ENCODE measurements at places on chromosomes 1 and 21. TPM values are rescaled to one million over a fixed set of nuclear protein-coding genes. Genes with fewer than 3 reads are reported as not detected.

GRCh38 chr1:24126018-24126671 lies 14.2 kb upstream of the MYOM3 start:
- peak; percentile 20 for DNase-seq
- H3K4me3 ChIP-seq, result no peak overlapping the region
- H3K36me3 ChIP-seq, result no peaks in the 10 kb centered on the region
- peaks cover 11% of the 10 kb centered on the region for H3K27me3 ChIP-seq

GRCh38 chr1:50111503-50111902 lies 2.8 kb downstream of the ELAVL4 start:
- peaks cover 41% of the 10 kb centered on the region for H3K27me3 ChIP-seq
- no peak for DNase-seq
- H3K4me1 ChIP-seq, result peaks cover 4% of the 10 kb centered on the region
- no peak overlapping the region for H3K4me3 ChIP-seq
- no peaks in the 10 kb centered on the region for H3K36me3 ChIP-seq

GRCh38 chr1:175073633-175074032 lies 6.0 kb downstream of the TNN start:
- peaks cover 9% of the 10 kb centered on the region for H3K4me1 ChIP-seq
- DNase-seq, result no peak
- H3K27me3 ChIP-seq, result peaks cover 18% of the 10 kb centered on the region
- H3K27ac ChIP-seq, result no peak overlapping the region

GRCh38 chr1:183588827-183589226 lies 1.4 kb downstream of the NCF2 start:
- peak overlapping the region; percentile 96 for H3K27ac ChIP-seq
- H3K4me1 ChIP-seq, result peaks cover 25% of the 10 kb centered on the region
- H3K4me3 ChIP-seq, result peak overlapping the region; percentile 35
- DNase-seq, result no peak
- H3K36me3 ChIP-seq, result peaks cover 4% of the 10 kb centered on the region
- peaks cover 11% of the 10 kb centered on the region for H3K27me3 ChIP-seq

DNA sequence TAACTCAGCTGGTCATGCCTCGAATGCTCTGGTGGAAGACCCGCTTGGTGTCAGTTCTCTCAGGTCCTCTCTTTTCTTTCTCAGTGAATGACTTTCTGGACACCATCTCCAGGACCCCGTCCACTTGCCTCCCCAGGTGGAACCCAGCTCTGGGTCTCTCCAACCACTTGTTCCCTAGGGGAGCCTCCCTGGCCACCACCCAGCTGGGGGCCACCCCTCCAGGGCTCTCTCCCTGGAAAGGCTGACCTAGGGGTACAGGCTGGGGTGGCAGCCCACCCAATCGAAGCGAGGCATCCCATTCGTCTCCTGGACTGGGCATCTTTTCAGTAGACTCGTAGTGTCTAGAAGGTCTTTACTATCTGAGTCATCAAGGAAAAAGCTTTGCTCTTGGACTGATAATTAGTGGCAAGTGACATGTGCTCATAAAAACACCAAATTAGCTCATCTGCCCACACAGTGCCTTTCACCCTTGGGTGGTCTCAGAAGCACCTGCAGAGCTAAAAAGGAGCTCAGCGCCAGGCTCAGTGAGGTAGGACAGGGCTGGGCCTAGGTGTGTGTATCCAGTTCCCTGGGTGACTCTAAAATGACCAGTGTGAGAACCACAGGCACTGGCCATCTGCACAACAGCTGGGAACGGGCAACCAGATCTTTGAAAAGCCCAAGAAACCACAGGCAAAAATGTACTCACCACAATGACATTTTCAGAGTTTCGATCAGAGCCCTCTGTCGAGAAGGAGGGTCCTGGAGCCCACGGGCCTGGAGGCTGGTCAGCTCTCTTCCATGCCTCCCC lies 2.4 kb upstream of the PDXK start:
- DNase-seq, result no peak
- no peak overlapping the region for H3K27ac ChIP-seq
- peaks cover 12% of the 10 kb centered on the region for H3K4me1 ChIP-seq
- H3K4me3 ChIP-seq, result no peak overlapping the region
- no peaks in the 10 kb centered on the region for H3K36me3 ChIP-seq

GRCh38 chr1:61149010-61149860 lies 66.9 kb downstream of the NFIA start:
- no peaks in the 10 kb centered on the region for H3K4me1 ChIP-seq
- H3K36me3 ChIP-seq, result no peaks in the 10 kb centered on the region
- H3K27me3 ChIP-seq, result peaks cover 53% of the 10 kb centered on the region
- DNase-seq, result no peak

GRCh38 chr1:66359815-66360214 lies 174.1 kb upstream of the SGIP1 start:
- DNase-seq, result no peak
- no peaks in the 10 kb centered on the region for H3K27me3 ChIP-seq
- peak overlapping the region; percentile 48 for H3K27ac ChIP-seq
- H3K4me1 ChIP-seq, result peaks cover 72% of the 10 kb centered on the region
- no peak overlapping the region for H3K4me3 ChIP-seq

DNA sequence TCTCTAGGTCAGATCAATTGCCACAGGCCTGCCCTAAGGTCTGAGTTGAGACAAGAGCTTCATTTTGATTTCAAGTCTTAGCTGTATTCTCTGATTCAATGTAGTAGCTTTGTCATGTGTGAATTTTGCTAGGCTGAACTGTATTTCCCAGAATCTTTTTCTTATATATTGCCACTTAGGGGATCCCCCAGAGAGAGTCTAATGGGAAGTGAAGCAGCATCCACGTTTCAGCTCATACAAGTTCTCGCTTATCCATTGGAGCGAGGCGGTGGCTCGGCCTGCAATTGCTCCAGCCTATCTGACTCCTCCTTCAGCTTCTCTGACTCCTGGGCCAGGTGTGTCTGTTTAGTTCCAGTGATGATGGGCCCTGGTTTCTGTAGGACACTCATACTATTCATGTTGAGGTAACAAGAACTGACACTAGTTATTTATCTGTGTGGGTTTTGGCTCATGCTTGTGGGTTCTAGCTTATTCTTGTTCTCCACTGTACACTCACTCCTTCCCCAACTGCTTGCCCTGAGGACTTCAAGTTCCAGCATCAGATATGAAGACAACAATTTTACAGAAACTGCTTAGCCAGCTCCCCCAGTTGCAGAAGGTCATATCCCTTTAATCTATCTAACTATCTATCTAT lies 48.2 kb downstream of the TBX19 start:
- H3K27ac ChIP-seq, result no peak overlapping the region
- peaks cover 7% of the 10 kb centered on the region for H3K4me1 ChIP-seq
- H3K36me3 ChIP-seq, result peaks cover 5% of the 10 kb centered on the region
- no peak overlapping the region for H3K4me3 ChIP-seq
- H3K27me3 ChIP-seq, result no peaks in the 10 kb centered on the region

DNA sequence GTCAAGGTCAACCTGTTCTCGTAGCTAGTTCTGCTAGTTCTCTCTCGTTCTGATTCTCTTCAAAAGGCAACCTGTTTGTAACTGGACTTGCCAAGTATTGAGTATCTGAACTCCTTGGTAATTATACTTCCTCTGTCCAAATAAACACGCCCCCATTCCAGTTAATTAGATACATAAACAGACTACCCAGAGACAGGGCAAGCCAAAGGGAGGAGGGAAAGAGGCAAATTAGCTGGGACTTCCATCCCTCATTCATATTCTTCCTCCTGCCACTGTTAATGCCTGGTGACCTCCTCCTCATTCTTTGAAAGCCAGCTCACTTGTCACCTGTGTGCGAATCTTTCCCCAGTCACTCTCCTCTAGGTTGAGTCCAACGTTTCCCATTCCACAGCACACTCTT lies 62.9 kb downstream of the LPAR3 start:
- peaks cover 28% of the 10 kb centered on the region for H3K27me3 ChIP-seq
- no peaks in the 10 kb centered on the region for H3K36me3 ChIP-seq
- H3K4me1 ChIP-seq, result no peaks in the 10 kb centered on the region
- H3K27ac ChIP-seq, result no peak overlapping the region

- H3K27ac ChIP-seq, result no peak overlapping the region
- H3K4me3 ChIP-seq, result no peak overlapping the region
- H3K27me3 ChIP-seq, result peaks cover 21% of the 10 kb centered on the region
- H3K36me3 ChIP-seq, result no peaks in the 10 kb centered on the region
These were observed 22.8 kb downstream of the LHX4 start for GRCh38 chr1:180252638-180253536.

DNA sequence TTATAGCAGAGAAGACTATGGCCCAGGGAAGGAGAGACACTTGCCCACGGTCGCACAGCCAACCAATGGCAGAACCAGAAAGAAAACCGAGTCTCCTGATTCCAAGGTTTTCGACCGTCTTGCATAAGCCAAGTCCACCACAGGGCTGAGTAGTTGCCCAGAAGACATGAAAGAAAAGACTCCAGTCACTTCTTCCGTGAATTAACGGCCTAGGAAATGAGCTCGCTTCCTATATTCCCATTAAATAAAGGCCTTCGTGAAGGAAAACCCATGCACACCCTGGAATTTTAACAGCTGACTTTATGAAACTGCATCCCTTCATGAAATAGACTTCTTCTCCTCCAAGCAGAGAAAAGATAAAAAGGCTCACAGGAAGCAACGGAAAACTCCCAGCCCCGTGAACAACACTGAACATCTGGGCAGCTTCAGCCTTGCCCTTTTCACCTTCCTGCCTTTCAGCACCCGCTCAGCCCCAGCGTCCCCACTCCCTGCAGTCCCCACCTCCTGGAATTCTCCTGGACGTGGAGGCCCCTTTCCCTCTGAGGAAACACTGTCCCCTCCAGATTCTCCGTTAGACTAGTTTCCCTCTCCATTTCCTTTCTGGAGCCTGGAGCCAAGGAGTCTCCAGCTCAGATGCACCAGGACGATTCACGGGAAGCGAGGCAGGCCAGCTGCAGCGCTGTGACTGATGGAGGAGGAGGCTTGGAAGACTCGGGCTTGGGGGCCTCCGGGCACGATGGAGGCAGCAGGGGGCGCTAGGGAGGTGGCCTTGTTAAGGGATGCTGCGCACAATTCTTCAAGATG lies 2.7 kb upstream of the MYOC start:
- H3K36me3 ChIP-seq, result no peaks in the 10 kb centered on the region
- H3K27ac ChIP-seq, result no peak overlapping the region
- peaks cover 25% of the 10 kb centered on the region for H3K27me3 ChIP-seq
- H3K4me3 ChIP-seq, result no peak overlapping the region

GRCh38 chr1:11486231-11487009 lies 7.5 kb downstream of the DISP3 start:
- no peak overlapping the region for H3K4me3 ChIP-seq
- no peak overlapping the region for H3K27ac ChIP-seq
- no peaks in the 10 kb centered on the region for H3K4me1 ChIP-seq
- H3K36me3 ChIP-seq, result no peaks in the 10 kb centered on the region

- H3K36me3 ChIP-seq, result peaks cover 2% of the 10 kb centered on the region
- H3K4me3 ChIP-seq, result no peak overlapping the region
- no peak for DNase-seq
These were observed 63.2 kb downstream of the MPZL1 start for GRCh38 chr1:167784876-167785550.

- H3K27me3 ChIP-seq, result peaks cover 30% of the 10 kb centered on the region
- no peak for DNase-seq
- H3K4me3 ChIP-seq, result no peak overlapping the region
- no peak overlapping the region for H3K27ac ChIP-seq
These were observed 96.7 kb upstream of the IGSF21 start for GRCh38 chr1:18010945-18011344.

GRCh38 chr1:28056129-28056925 lies 32.1 kb downstream of the EYA3 start:
- peaks cover 8% of the 10 kb centered on the region for H3K36me3 ChIP-seq
- DNase-seq, result peak; percentile 73

- H3K27ac ChIP-seq, result no peak overlapping the region
- H3K36me3 ChIP-seq, result no peaks in the 10 kb centered on the region
- no peaks in the 10 kb centered on the region for H3K27me3 ChIP-seq
- no peaks in the 10 kb centered on the region for H3K4me1 ChIP-seq
These were observed 1382.2 kb upstream of the B3GALT2 start for GRCh38 chr1:194568610-194569009.

DNA sequence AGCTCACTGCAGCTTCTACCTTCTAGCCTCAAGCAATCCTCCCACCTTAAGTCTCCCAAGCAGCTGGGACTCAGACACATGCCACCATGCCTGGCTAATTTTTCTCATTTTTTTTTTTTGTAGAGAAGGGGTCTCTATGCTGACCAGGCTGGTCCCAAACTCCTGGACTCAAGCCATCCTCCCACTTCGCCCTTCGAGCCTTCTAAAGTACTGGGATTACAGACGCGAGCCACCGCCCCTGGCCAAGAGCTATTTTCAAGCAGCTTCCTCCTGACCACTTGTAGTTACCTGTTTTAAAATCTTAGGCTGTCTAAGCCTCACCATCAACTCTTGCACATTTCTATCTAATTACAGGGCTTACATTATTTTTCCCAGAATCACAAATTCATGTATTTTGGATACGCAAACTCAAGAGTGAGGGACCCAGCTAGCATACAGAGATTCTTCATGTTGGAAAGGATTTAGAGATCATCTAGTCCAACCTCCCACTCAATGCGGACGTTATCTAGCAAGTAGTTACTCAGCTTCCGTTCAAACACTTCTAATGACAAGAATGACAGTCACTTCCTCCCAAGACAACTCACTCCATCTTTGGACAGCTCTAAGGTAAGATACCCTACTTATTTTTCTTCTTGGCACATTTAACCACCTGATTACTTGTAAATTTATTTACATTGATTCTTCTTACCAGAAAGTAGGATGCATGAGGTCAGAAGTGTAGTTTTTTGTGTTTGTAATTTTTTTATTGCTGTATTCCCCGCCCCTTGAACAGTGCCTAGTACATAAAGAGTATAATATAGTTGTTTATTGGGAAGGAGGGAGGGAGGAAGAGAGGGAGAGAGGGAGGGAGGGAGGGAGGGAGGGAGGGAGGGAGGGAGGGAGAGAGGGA lies 65.4 kb downstream of the LUZP1 start:
- peaks cover 55% of the 10 kb centered on the region for H3K4me1 ChIP-seq
- H3K36me3 ChIP-seq, result peaks cover 21% of the 10 kb centered on the region
- H3K27me3 ChIP-seq, result no peaks in the 10 kb centered on the region
- H3K4me3 ChIP-seq, result peak overlapping the region; percentile 86

DNA sequence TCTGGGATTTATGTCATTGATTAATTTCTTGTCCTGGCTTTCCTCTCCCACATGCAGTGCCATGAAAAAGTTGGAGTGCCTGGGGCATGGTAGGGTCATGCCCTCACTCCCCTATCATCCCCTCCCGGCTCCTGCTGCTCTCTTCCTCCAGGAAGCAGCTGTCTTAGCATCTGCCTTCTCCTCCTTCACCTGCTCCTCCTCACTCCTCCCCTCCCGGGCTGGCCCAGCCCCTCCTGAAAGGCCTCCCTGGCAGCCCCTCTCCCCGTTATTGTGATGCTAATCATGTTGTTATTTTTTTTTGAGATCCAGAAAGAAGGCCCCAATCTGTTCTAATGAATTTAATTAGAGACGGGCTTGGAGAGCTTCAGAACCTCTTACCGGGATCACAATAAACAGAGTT lies 36.3 kb upstream of the NFASC start:
- H3K4me1 ChIP-seq, result peaks cover under 1% of the 10 kb centered on the region
- H3K36me3 ChIP-seq, result no peaks in the 10 kb centered on the region
- no peak for DNase-seq
- no peak overlapping the region for H3K27ac ChIP-seq

- H3K4me3 ChIP-seq, result no peak overlapping the region
- DNase-seq, result no peak
- H3K4me1 ChIP-seq, result no peaks in the 10 kb centered on the region
- peaks cover 39% of the 10 kb centered on the region for H3K27me3 ChIP-seq
These were observed 1.5 kb downstream of the CCN1 start for GRCh38 chr1:85581802-85582686.

RNF19B gene
- 92.0 TPM for total RNA-seq

XCL2 gene
- 2.7 TPM for total RNA-seq

TMCC2 gene
- total RNA-seq, result 28.8 TPM

WARS2 gene
- total RNA-seq, result 14.3 TPM

LRRC8B gene
- total RNA-seq, result 11.1 TPM

NTNG1 gene
- total RNA-seq, result not detected

SRSF10 gene
- 176 TPM for total RNA-seq

RNPC3 gene
- total RNA-seq, result 16.8 TPM

LCE3D gene
- not detected for total RNA-seq

AKNAD1 gene
- total RNA-seq, result not detected

INKA2 gene
- not detected for total RNA-seq

GMEB1 gene
- total RNA-seq, result 29.5 TPM

TSTD1 gene
- total RNA-seq, result 10.5 TPM

CD34 gene
- total RNA-seq, result not detected

TARBP1 gene
- 51.4 TPM for total RNA-seq

All from natural killer cell treated with Interleukin-12 subunit alpha and Interleukin-12 subunit beta and Interleukin-15 and Interleukin-18, amount 100 ng/mL, for 72 hours (primary cell).